ENCODE measurements at places on chromosomes 3 and 15. TPM values are rescaled to one million over a fixed set of nuclear protein-coding genes. Genes with fewer than 3 reads are reported as not detected.

- H3K27ac ChIP-seq, result no peak overlapping the region
- H3K4me3 ChIP-seq, result no peak overlapping the region
- H3K4me1 ChIP-seq, result no peaks in the 10 kb centered on the region
- H3K36me3 ChIP-seq, result no peaks in the 10 kb centered on the region
Measured at GRCh38 chr15:92232317-92232716, 161.4 kb upstream of the ST8SIA2 start.

DNA sequence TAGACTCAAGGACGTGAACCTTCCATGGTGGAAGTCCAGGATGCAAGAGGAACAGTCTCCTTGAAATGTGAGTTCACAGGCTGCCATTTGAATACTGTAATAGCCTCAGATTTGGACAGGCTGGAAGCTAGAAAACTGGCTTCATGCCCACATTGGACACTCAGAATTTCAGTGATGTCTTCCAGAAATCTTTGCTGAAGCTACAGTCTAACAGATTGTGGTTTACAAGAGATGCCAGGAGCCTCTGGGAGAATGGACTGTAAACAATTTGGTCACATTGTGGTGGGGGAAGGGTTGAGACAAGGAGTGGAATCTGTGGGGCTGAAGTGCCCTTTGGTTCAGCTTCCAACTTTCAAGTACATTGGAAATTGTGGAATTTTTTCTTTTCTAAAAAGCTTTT lies 252.0 kb upstream of the PROK2 start:
- no peak for DNase-seq
- no peak overlapping the region for H3K27ac ChIP-seq
- H3K4me1 ChIP-seq, result no peaks in the 10 kb centered on the region
- no peaks in the 10 kb centered on the region for H3K27me3 ChIP-seq
- H3K4me3 ChIP-seq, result no peak overlapping the region

The GABRA5 gene
- not detected for total RNA-seq

The PAQR5 gene
- total RNA-seq, result 0.10 TPM
